GM03348 (cell line): ENCODE measurements at places on chromosomes 12 and 14.
A peak's percentile ranks its signal among the peaks of the same experiment; 100 is the strongest.

- peak; percentile 88 for DNase-seq
Observed at GRCh38 chr12:5965950-5966383, 20.9 kb upstream of the ANO2 start.

GRCh38 chr12:53973236-53974042 lies 513 bp downstream of the HOXC11 start:
- peak; percentile 89 for DNase-seq

- no peak for DNase-seq
Observed at GRCh38 chr12:10708862-10709261, 14.3 kb downstream of the YBX3 start.

- peak; percentile 74 for DNase-seq
Observed at GRCh38 chr12:6563448-6564050, 4.5 kb downstream of the NOP2 start.

DNA sequence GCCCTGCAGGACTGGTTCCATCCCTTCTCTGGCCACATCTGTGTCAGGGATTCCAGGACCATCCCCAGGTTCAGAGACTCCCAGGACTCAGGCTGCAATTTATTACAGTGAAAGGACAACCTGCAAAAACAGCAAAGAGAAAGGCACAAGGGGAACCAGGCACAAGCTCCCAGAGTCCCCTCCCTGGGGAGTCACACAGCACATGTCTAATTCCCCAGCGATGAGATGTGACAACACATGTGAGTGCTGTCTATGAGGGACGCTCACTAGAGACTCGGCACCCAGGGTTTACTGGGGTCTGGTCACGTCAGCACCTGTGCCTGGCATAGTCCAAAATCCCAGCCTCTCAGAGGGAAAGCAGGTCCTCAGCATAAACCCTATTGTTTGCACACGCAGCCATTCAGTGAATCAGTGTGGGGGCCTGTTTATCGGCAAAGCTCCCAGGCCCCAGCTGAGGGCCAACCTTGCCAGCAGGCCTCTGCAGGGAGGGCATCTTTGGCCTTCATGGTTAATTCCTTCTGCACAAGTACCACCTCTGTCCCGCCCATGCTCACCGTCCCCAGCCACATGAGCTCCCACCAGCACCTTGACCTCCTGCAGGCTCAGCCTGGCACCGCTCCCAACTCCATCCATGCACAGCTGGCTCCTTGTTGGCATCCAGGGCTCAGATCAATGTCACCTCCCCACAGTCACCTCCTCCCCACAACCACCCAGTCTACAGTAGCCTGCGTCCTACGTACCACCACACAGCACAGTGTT lies 198.9 kb upstream of the SFSWAP start:
- DNase-seq, result no peak

GRCh38 chr14:66099451-66099850 lies 386.7 kb upstream of the CCDC196 start:
- DNase-seq, result no peak

DNA sequence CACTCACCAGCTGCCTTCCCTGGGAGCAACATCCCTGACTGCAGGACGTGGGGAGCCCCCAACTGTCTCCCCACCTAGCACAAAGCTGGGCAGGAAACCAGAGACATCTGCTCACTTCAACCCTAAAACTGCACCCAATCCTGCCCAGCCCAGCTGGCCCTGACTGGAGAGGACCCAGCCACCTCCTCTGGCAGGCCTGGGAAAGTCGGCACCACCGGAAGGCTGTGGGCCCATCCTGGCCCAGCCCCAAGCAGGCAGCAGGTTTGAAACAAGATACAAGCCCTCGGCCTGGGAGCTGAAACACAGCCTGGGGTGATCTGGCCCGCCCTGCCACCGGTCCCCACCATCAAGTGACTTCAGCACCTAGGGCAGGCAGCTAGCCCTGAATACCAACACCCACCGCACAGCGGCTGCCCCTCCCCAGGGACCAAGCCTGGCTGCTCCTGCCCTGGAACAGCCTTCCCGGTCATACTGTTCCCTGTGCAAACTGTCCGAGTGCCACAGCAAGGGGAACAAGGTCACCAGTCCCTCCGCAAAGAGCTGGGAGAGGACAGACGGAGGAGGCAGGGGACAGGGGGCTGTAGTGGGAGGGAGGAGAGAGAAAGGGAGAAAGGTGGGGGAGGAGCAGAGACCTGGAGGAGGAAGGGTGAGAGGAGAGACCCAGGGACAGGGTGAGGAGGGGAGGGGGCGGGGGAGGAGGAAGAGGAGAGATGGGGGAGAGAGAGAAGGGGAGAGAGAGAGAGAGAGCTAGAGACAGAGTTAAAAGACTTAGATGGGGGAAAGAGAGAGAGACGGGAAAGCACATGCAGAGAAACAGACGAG lies 115.7 kb downstream of the RFLNA start:
- no peak for DNase-seq

- no peak for DNase-seq
Observed at GRCh38 chr12:49871263-49871561, 28.3 kb upstream of the BCDIN3D start.
